IPS DF 6.9 (cell line): ENCODE measurements at places on chromosomes 13 and 19.

DNA sequence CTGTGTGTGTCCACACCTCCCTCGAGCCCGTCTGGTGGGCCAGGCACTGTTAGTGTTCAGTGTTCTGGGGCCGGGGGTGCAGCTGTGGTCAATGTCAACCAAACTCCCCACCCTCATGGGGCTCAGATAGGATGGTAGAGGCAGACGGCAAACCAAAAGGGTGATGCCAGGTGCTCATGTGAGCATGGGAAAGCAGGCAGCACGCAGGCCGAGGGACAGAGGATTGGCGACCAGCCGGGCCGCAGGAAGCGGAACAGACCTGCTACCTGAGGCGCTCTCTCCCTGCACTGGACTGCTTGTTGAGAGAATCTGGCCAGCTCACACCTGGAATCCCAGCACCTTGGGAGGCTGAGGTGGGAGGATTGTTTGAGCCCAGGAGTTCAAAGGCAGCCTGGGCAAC is 29.1 kb downstream of the DHX34 start:
- no peak for DNase-seq

DNA sequence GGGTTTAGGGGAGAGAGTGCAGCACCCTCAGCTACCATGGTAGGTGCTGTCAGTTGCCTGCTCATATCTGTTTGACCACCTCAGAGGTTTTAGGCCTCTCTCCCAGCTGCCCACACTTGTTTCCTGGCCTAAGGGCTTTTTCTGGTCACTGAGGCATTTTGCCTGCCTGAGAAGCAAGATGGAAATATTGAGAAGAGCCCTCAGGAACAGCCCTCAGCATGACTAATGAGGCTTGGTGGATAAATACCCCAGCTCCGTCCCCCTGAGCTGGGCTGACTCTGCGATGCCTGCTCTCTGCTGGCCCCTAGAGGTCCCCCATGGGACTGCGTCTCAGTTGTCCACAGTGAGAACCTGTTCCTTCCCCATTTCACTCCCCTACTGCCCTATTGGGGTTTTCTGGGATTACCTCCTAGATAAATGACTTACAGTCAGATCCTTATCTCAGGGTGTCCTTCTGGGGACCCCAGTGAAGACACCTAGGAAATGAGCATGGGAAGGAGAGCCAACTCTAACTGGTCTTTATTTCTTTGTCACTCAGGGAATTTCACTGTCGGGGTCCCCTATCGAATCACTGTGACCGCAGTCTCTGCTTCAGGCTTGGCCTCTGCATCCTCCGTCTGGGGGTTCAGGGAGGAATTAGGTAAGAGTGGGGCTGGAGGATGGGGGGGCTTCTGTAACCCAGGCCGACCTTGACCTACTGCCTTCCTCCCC is 13.3 kb downstream of the PALM3 start:
- DNase-seq: no peak

DNA sequence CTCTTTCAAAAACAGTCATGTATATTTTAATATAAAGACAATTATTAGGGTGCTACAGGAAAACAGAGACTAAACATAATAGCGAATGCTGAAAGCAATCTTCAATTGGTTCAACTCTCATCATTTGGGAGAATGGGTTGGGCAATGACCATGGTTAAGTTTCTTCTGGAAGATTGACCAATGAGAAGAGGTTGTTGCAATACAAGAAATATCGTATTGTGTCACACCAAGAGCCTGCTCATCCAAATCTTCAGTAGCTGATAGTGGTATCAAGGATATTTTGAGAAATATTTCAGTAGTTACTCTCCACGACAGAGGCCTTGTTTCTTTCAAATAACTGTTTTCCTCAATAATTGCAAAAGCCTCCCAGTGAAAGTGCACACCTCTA is 83.0 kb upstream of the FNDC3A start:
- no peak for DNase-seq

DNA sequence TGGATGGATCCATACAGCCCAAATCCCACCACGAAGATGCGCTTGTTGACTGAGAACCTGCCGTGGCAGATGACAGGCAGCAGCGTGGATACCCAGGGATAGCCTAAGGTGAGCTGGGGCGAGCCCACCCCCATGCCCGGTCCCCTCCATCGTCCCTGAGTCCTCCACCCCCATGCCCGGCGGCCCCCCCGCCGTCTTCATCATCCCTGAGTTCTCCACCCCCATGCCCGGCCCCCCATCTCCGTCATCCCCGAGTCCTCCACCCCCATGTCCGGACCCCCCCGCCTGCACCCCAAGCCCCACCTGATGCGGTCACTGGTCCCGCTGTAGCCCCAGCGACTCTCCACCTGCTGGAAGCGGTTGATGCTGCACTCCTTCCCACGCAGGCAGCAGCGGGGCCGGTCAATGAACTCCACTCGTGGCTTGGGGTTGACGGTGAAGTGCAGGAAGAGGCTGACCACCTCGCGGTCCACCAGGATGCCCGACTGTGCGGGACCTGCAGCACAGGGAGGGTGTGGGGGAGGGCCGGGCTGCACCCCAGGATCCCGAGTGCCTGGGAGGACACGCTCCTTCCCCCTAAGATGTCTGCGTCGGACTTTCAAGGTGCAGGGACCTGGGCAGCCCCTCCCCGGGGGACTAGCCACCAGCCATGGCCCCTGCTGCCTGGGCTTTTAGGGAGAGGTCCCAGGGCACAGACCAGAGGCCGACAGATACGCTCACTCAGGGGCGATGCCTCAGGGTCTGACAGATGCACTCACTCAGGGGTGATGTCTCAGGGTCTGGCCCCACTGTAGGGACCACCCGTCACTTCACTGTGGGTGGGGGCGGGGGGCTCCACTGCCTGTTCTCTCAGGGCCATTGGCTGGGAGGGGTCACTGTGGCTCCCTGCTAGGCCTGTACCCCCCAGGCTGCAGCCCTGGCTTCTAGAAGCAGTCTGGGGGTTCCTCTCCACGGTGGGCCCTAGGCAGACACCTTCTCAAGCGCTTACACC is 28.0 kb downstream of the BTBD2 start:
- DNase-seq: no peak

GRCh38 chr19:16339361-16339725 is 14.7 kb downstream of the KLF2 start:
- DNase-seq: no peak

DNA sequence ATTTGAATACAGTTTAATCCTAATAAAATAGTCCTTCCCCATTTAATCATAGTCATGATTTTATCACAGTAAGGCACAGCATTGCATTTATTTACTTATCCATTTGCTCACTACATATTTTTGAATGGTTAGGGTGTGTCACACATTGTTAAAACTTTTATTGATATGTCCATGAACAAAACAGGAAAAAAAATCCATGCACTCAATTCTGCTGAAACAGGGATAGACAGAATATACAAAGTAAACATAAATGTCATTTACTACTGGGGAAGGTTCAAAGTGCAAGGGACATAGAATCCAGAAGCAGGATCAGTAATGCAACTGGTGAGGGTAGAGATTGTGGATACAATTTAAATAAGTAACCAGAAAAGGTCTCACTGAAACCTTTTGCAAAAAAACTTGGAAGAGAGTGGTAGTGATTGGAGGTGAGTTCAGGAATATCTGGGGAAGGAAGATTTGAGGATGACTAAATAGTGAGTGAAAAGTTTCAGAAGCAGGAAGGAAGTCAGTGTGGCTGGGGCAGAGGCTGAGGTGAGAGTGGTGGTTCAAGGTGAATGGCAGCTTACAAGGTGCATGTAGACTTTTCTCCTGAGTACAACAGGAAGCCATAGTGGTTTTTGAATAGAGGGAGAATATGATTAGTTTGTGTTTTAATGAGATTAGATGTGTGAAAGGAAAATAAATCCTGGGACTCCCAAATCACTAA is 387.2 kb upstream of the ATXN8OS start:
- DNase-seq: no peak

GRCh38 chr13:54574791-54575190 is 1546.2 kb downstream of the OLFM4 start:
- no peak for DNase-seq

DNA sequence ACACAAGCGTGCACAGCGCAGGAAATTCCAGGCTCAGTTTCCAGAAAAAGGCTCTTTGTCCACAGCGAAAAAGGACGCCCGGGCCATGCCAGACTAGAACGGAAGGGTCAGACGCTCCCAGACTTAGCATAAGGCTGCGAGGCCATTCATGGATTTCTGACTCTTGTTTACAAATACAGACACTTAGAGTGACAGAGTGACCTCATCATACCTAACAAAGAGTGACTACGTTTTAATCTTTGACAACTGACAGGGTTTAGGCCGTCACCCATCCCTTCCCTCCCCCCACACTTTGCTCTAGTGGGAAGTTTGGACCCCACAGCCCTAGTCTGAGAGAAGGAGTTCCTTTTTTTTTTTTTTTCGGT is 418 bp upstream of the ZNF709 start:
- no peak for DNase-seq

DNA sequence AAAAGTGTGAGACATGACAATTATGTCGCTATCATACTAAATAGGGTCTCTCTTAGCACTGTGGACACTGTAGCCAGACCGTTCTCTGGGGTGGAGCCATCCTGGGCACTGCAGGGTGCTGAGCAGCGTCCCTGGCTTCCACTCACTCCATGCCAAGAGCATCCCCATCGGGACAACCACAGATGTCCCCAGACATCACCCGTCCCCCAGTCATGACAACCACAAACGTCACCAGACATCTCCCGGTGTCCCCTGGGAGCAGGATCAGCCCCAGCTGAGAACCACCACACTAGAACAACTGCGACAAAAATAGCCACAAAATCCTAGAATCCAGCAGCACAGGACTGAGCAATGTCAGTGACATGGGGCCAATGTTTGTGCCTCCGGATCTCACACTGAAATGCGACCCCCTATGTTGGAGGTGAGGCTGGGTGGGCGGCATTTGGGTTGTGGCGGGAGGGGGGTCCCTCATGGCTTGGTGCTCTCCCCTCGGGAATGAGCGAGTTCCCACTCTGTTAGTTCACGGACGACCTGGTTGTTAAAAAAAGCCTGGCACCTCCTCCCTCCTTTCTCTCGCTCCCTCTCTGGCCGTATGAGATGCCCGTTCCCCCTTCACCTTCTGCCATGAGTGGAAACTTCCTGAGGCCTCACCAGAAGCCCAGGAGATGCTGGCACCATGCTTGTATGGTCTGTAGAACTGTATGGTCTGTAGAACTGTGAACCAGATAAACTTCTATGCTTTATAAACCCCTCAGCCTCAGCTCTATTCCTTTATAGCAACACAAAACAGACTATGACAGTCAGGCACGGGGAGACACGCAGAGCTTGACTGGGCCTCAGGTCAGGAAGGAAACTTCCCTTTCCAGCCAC is 93.9 kb downstream of the GADD45B start:
- no peak for DNase-seq

GRCh38 chr19:48619692-48620585 is 633 bp downstream of the SPHK2 start:
- no peak for DNase-seq

DNA sequence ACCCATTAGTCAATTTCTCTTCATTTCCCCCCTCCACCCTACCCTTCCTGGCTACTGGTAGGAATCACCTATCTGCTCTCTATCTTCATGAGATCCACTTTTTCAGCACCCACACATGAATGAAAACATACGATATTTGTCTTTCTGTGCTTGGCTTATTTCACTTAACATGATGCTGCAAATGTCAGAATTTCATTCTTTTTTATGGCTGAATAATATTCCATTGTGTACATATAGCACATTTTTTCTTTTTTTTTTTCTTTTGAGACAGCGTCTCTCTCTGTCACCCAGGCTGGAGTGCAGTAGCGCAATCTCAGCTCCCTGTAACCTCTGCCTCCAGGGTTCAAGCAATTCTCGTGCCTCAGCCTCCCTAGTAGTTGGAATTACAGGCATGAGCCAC is 9.9 kb upstream of the CALM3 start:
- DNase-seq: no peak

- DNase-seq: no peak
Measured at GRCh38 chr13:100196375-100196774, 107.5 kb downstream of the PCCA start.

GRCh38 chr13:95540888-95541287 is 11.6 kb upstream of the CLDN10 start:
- DNase-seq: no peak

DNA sequence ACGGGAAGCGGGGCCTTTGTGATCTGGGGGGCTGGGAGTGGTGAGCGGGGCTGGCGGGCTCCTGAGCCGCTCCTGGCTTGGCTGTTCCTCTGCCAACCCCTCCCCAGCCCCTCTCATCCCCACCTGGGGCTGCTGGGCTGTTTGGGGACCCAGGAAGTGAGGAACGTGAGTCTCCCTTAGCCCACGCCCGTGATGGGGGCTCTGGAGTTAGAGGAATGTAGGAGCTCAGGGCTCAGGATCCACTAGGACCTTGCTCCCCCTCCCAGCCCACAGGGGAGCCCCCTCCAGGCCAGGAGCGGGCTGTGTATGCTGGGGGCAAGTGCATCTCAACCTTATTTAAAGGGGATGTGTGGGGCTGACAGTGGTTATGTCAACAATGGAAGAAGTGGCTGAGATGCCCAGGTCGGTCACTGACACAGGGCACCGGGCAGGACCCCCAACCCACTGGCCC is 134.1 kb downstream of the URI1 start:
- DNase-seq: no peak

DNA sequence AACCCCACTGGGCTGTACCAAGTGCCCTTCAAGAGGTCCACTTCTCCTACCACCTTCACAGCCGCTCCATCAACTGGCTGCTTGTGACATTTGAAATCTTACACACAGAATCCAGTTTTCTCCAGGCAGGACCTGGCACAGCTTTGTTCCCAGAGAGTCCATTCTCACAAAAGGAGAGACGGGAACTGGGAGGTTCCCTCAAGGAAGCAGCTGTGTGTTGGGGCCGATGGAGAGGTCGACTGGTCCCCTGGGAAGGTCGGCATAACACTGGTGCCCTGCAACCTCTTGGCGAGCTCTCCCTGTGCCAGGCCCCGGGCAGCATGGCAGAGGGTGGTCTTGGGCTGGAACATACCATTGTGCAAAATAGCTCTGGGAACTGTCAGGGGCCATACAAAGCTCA is 21.5 kb downstream of the ELL start:
- no peak for DNase-seq

GRCh38 chr13:41458187-41458760 is 924 bp downstream of the RGCC start:
- no peak for DNase-seq

GRCh38 chr19:28862238-28862637 is 350.7 kb downstream of the UQCRFS1 start:
- no peak for DNase-seq

DNA sequence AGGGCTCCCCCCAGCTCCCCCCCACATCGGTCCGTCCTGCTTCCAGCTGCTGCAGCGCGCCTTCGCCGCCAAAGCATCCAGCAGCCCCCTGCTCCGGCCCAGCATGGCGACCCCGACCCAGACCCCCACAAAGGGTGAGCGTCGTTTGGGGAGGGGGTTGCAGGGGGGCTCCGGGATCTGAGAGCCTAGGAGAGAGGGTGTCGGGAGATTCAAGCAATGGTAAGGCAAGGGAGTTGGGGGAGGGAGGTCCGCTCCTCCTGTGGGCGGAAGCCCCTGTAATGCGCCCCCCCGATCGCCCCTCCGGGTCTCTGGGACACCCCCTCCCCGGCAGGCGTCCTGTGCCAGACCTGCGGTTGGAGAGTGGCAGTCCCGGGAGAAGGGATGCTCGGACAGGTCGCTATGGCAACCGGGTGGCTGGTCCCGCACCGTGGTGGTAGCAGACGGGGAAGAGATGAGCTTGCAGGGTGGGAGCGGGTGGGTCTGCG is at the start of gene FXYD7:
Gene FXYD7, plus strand, starts transcription at position 25 of the 485 bp plus-strand sequence. Its CDS starts 79 bp downstream, at position 104.
- no peak for DNase-seq
